ENCODE measurements at places on chromosomes 3 and 15.

- no peak for DNase-seq
Measured at GRCh38 chr3:185896636-185897035, 41.2 kb downstream of the TRA2B start.

- DNase-seq: no peak
Measured at GRCh38 chr3:139202226-139202958, 141.4 kb upstream of the MRPS22 start.

DNA sequence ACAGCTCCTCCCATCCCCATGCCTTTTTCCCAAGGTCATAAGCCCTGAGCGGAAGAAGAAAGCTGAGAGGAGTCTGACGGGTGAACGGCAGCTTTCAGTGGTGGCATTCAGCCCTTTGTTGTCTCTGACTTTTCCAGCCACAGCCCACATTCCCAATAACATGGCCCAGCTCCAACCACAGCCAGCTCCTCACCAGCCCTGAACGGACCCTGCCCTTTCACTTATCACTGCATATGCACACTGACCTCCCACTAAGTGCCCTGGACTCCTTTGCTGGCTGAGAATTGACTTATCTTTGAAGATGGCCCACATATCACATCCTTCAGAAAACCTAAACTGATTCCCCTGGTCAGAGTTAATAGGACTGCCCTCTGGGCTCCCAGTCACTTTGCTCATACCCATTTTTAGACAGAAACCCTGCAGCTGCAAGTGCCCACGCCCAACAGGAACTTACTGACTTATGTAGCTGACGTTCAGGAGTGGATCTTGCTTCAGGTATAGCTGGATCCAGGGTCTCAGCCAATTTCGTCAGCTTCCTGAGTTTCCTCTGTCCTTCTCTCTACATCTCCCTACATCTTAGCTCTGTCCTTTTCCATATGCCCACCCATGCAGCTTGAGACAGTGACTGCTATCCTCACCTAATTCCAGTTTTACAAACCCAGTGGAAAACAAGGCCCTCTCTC is 348.5 kb upstream of the PROK2 start:
- DNase-seq: no peak

GRCh38 chr3:30245858-30246622 is 360.4 kb upstream of the TGFBR2 start:
- no peak for DNase-seq

DNA sequence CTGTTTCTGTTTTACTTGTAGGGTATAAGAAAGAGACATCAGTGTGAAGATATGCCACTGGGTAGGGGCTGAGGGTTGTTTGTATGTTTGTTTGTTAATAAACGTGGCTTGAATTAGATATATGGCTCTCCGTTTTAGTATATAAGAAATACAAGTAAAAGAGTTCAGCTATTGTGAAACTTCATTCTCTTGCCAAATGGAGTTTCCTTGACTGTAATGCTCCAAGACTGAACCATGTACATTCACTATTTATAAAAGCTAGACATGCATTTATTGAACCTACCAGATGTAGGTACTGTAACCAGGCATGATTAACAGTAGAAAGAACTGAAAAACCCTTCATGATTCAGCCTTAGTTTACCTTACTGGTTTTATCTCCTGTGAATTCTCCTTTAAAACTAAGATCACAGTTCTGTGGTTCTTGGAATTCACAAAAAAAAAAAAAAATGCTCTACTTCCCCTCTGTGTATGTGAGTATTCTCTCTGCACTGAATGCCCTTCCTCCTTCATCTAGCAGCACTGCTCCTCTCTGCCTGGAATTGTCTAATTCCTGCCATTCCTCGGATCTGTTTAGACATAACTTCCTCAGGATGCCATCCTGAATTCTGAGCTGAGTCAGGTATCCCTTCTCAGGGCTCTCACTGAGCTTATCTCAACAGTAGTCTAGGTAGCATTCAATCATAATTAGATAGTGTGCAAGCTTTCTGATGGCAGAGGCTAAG is 504.4 kb downstream of the FHIT start:
- no peak for DNase-seq

Data from activated CD4-positive, alpha-beta T cell treated with anti-CD3 and anti-CD28 coated beads, Interleukin-2, amount 50 U/mL, for 48 hours (primary cell).